ENCODE measurements at places on chromosomes 2 and 18.

GRCh38 chr2:73227086-73227485, 6.0 kb downstream of the PRADC1 start:
- DNase-seq, result no peak

GRCh38 chr18:832085-832681, 20.1 kb upstream of the YES1 start:
- peak; percentile 84 for DNase-seq

DNA sequence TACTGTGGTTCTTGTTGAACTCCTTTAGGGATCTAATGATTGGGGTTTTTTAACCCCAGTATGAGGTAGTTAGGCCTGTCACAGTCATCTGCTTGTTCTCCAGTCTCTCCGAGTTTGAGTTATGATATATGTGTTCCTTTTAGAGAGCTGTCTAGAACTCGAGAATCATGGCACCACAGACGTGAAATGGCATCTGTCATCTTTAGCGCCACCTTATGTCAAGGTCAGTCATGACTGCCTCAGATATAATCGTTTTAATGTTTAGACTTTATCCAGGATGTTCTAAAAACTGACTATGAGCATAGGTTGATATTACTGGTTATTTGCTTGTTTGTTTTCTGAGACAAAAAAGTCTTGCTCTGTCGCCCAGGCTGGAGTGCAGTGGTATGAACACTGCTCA, 112.2 kb downstream of the CEP192 start:
- no peak for DNase-seq

DNA sequence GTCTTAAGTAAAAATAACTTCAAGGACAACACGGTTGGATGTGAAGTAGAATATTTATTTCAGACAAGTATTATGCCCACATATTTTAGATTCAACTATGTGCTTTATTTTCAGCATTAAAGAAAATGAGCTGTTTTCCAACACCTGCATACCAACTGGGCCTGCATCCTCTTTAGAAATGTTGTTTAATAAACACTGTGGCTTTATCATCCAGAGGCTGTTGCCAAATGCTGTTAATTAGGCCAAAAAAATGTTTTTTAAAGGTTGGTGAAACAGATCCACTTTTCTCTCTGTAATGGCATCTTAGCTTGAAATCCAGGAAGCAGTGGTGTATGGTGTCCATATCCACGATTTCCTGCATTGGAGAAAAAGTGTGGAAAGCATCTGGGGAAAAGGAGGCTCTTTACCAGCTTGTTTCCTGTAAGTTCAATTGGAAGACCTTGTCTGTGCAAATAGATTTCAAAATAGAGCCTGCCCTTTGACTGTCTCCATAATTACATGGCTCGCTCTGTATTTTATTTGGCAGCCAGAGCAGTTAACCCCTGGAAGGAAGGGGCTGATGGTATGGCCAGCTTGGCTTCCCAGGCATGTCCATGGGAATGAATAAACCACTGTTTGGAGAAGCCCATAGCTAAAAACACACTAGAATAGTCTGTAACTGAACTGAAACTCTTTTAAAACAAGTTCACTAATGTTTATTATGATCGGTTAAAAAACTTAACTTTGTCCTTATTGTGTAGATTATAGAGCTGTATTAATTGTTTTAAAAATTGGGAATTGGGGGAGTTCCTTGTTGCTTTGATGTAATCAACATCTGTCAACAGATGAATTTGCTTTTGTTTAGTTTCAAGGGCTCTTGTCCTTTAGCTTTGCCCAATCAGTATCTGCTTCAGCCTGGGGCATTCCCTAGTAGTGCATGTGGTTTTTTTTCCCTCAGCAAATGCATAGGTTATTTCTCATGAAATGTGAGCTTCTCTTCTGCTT, 33.0 kb upstream of the DLX1 start:
- no peak for DNase-seq

DNA sequence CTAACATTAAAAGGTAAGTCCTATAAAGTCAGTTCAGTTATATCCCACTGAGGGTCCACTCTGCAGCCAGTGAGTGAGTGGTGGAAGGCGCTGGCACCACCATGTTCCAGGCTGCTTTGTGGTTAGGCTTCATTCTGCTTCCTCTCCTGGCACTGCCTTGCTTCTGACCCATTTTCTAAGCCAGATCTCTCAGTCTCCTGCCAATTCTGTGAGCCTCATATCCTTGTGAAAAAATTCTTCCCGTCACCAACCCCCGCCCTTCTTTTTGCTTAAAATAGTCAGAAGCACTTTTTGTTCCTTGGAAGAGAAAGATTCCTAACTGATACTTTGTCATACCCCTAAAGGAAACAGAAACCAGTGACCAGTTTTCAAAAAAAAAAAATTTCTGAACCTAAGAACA, 139.8 kb upstream of the NCK2 start:
- no peak for DNase-seq

DNA sequence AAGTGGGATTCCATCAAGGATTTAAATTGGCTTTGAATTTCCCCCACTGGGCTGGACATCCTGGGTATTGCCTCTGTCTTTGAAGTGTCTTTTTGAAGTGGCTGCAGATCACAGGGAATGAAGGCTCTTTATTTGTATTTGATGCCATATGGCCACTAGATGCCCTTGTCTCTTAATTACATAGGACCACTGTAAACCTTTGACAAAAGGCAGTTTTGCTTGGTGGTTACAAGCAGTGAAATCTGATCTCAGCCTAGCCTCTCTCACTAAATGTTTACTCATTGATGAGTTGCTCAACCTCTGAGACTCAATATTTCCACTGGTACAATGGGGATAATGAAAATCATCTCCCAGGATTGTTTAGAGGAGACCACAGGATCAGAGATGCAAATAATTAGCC, 102.2 kb downstream of the INSIG2 start:
- DNase-seq, result no peak

- no peak for DNase-seq
These were observed 17.6 kb downstream of the CTNNA2 start for GRCh38 chr2:79530443-79530842.

- DNase-seq, result no peak
These were observed 243.9 kb upstream of the ID2 start for GRCh38 chr2:8437949-8438400.

- peak; percentile 82 for DNase-seq
These were observed 51.2 kb upstream of the ALPP start for GRCh38 chr2:232327105-232328031.

DNA sequence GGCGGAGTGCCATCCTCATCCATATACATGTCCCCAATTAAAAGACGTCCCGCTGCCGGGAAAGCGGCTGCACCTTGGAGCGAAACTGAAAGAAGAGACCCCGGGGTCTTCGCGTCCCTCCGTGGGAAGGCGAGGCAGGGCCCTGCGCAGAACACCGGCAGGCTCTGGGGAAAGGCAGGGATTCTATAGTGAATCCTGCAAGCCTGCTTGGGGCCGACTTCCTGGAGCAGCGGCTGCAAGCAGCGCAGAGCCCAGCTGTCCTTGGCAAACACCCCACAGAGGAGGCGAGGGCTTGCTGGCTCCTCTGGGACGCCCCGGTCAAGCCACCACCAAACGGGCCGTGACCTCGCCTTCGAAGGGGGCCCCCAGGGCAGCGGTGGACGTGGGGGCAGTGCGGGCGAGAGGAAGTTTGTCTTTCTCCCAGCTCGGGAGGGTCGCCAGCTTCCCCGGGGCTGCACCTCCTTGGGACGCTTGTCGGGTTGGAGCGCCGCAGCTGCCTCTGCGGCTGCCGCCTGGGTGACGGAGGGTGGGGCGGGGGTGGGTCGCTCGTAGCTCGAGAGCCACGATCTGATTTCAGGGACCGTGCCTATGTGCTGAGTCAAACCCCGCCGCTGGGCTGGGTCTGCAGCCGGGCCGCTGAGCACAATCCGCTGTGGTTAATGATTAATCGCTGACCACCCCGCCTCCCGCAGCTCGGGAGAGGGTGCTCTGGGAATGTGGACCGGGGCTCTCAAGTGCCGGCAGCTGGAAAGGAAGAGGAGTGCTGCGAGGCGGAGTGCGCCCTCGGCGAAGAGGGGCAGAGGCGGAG, 486 bp upstream of the GPR39 start:
- DNase-seq, result peak; percentile 19

DNA sequence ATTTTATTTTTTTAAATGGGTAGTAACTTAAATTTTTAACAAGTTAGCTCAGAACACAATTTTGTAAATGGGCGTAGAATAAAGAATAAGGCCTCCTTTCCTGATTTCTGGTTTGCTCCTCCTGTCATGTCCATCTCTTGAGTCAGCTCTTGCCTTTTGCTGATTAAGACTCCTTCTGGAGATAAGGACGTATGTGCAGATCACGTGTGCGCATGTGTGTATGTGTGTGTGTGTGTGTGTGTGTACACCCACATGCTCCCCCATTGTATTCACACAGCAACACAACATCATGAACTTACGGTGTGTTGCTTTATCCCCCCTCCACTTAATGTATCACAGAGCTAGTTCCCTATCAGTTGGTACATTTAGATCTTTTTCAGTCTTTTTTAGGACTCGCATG, 182.9 kb downstream of the PRKCE start:
- DNase-seq, result no peak

DNA sequence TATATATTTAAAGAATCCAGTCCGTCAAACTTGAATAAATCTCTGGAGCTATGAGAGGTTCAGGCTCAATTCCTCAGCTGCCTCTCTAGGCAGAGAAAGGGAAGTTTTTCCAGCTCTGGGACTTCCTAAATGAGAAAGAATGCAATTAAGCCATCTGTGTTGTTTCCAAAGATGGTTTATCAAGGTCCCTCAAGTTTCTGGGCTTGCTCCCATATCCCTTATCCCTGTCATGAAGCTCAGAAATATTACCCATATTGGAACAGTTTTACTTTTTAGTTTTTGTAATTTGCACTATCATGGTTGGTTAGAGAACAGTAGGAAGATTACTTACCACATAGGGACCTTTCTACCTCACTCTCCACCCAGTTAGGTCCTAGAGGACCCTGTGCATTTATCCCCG, 1.4 kb downstream of the CNTNAP5 start:
- no peak for DNase-seq

DNA sequence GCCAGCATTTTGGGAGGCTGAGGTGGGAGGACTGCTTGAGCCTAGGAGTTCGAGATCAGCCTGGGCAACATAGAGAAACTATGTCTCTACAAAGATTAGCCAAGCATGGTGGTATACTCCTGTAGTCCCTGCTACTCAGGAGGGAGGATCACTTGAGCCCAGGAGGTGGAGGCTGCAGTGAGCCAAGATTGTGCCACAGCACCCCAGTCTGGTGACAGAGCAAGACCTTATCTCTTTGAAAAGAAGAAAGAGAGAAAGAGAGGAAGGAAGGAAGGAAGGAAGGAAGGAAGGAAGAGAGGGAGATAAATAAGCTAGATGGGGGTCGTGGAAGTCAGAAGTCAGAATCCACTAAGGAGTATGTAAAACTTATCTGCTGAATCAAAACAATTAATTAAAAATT, 16.2 kb downstream of the GPR75 start:
- DNase-seq, result no peak

DNA sequence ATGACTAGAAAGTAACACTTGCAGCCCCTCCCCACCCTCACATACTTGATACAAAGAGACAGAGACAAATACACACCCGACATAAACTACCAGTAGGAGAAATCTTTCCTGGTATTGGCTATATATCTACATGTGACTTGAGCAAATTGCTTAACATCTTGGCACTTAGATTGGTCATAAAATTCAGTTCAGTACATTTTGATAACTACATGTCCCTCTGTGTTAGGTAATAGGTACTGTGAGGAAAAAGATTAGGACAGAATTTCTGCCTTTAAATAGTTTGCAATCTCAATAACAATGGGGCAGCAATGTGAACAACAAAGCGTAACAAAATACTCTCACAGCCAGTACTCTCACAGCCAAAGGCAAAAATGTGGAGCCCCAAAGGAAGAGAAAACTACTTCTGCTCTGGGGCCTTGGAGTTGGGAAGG, 670.0 kb upstream of the ACVR2A start:
- no peak for DNase-seq

DNA sequence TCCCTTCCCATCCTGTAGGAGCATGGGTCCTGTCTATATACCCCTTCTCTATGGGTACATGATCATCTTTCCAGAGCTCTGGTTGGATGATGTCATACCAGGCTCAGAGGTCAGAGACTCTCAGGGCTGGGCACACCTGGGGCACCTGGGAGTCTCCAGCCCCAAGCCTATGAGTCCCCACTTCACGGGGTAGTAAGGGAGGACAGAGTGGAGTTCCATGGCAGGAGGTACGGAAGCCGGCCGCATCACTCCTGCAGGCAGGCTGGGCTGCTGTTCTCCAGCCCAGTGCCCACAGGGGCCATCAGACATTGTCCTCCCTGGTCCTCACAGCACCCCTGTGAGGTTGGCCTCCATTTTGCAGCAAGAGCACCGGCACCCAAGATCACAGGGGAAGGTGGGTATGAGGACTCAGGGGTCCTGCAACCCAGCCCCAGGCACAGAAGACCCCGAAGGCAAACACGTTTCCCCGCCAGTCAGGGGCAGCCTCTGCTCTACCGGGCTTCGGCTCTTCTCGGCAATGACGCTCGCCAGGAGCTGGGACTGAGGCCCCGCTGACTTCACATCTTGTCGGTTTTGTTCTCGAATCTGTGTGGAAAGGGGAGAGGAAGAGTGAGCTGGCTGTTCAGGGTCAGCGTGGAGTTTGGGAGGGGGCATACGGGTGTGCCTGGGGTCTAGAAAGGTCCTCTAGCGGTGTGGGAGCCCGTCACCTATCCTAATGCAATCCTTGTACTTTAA, 91.5 kb downstream of the ADD2 start:
- DNase-seq, result no peak

DNA sequence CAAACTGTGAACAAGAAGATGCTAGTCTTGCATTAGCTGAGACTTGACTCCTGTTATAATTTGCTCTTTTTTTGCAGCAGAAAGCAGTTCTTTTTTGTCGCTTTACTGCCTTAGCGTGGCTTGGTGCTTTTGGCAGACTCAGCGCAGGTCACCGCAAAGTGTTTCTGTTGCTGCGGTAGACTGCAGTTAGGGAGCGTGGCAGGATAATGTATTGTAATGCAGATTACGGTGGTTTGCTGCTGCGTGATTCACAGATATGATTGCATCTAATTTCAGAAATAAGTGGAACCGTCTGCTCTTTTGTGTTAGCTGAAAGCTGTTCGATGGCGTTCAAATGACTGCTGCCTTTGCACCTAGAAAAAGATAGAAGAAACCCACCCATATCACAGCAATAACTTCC, 131.6 kb upstream of the SATB2 start:
- DNase-seq, result no peak

- no peak for DNase-seq
These were observed 62.5 kb downstream of the MRO start for GRCh38 chr18:50757358-50757757.

- DNase-seq, result no peak
These were observed 129.4 kb downstream of the RAD51AP2 start for GRCh38 chr2:17388798-17389197.
